Stimulated activated CD8-positive, alpha-beta memory T cell treated with anti-CD3 and anti-CD28 coated beads, Interleukin-12 subunit alpha, Interleukin-12 subunit beta, amount 100 ng/mL, for 1 hour (primary cell): ENCODE measurements at places on chromosomes 1 and 21.

- no peak for DNase-seq
Observed at GRCh38 chr1:229808272-229808671, 182.2 kb downstream of the URB2 start.

DNA sequence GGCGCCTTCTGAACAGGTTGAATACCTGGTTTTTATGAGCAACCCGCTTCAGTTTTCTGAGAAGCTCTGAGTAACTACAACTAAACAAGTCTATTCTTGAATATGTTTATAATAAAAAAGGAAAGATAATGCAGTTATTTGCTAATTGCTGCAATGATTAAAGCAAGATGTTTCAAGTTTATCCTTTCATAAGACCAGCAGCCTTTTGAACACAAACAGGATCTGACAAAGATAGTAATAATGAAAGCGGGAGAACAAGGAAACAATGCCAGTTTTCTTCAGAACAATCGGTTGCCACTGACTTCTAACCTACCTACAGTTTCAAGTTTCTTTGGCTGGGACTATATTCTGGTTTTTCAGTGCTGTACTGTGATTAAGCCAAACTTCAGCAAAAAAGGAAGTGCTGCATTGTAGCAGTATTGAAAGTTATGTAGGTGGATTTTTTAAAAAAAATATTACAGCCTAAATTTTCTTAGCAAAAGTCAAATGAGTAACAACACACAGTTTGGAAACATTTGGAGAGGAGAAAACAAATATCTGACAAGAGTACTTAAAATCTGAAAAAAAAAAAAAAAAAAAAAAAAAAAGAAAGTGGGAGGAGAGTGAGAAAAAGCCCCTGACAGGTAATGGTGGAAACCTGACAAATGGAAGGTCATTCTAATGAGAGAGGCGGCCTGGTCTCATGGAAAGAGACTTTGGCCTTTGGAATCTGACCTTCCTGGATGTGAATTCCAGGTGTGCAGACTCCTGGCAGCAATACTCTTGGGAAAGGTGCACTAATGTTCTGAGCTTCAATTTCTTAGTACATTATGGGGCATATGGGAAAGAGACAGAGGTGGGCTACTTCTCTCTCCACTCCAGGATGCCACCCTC is 11.4 kb downstream of the KCNJ15 start:
- no peak for DNase-seq

DNA sequence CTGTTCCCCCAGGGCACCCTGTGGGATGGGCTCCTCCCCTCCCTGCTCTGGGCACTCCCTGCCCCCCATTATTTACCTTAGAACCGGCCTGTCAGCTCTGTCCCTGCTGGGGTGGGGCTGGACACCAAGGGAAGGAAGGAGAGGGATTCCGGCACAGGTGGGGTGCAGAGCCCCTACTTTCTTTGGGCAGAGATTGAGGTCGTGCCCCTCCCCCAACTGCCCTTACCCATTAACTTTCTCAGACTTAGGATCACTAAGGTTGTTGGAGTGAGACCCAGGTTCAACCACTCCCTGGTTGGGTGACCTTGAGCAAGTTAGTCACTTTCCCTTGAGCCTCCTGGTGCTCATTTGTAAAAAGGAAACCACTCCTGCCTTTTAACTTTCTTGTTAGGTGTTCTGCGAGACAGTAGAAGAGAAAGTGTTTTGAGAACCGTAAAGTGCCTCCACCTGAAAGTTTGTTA is 57.0 kb upstream of the SYNC start:
- DNase-seq: no peak

DNA sequence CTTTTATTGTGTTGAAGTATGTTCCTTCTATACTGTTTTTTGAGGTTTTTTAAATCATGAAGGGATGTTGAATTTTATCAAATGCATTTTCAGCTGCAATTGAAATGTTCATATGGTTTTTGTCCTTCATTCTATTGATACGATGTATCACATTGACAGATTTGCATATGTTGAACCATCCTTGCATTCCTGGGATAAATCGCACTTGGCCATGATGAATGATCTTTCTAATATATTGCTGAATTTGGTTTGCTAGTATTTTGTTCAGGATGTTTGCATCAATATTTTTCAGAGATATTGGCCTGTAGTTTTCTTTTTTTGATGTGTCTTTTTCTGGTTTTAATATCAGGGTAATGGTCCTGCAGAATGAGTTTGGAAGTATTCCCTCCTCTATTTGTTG is 214.0 kb downstream of the LMO4 start:
- no peak for DNase-seq

DNA sequence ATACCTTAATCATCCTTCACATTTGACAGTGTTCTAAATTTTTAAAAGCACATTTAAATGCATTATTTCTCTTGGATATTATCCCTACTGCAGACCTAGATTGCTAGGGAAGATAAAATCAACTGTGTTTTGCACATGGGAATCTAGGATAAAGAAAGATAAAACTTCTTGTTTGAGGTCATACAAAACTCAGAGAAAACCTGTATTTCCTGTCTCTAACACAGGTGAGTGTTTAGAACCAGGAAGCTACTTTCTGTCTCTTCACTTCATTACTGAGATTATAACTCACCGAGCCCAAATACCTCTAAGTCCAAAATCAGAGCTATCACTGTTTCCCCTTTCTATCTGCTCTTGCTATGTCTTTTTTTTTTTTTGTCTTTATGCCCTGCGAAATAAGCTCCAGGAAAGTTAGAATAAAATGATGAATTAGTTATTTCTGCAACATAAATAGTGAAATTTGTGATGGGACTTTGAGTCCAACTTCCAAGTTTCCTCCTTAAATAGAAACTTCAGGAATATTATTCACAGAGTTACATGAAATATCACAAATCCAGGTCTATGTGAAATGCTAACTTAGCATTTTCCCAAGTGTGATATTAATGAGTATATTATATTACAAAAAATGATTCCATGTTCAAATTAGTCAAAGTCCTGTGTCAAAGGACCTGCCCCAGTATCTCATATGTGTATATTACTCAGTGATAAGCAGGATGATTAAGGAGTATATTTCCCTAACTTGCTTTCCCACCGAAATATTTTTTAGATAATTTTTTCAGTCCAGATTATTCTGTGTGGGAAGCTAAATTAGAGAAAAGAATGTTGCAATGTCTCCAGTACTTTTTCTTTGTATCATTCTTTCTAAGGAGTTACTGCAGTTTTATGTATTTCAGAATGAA is 226.4 kb downstream of the PLA2G4A start:
- DNase-seq: no peak

- DNase-seq: no peak
Observed at GRCh38 chr1:54882519-54882918, 4.5 kb downstream of the DHCR24 start.

DNA sequence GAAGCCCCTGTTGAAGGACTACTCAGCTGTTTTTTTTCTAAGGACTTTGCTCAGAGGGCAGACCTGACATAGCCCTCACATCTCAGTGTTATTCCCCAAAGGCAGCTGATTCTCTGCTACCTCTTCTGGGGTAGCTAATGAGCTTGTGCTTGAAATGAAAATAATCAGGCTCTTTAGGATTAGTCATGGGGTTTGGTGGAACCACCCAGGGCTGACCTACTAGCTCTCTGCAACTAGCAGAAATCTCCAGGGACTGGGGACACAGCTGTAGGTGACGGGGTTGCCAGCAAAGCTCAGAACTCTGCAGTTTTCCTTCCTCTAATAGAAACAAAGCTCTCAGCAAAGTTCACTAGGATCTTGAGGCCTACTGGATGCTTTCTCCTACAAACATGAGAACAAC is 106.4 kb upstream of the BCL9 start:
- no peak for DNase-seq

- DNase-seq: no peak
Observed at GRCh38 chr1:6103111-6103853, 57.6 kb downstream of the KCNAB2 start.

DNA sequence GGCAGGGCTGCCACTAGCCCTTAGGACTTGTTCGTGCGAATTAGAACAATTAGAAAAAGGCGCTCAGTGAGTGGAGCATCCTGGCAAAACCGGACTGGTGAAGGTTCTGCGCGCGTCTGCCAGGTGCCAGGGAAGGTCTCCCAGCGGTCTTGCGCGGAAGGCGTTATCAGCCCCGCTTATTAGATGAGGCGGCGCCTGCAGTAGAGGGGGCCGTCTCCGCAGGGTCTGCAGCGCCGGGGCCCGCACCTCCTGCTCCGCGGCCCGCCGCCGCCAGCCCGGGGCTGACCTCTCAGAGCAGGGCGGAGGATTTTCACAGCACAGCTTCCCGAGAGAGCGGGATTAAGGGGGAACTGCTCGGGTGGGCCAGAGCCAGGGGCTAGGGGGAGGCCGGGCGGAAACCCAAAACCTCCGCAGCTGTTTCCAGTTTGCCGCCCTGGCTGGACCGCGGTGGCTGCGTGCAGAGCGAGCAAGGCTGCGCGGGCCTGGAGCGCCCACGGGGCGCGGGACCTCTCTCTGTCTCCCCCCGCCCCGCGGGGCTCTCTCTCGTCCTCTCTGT is 155.2 kb downstream of the FOXD2 start:
- DNase-seq: no peak

- DNase-seq: no peak
Observed at GRCh38 chr1:204409836-204410687, 1.6 kb downstream of the PPP1R15B start.
